Caki2 (cell line): ENCODE measurements at places on chromosomes 4 and X. TPM values are rescaled to one million over a fixed set of nuclear protein-coding genes. Genes with fewer than 3 reads are reported as not detected.
A peak's percentile ranks its signal among the peaks of the same experiment; 100 is the strongest.

DNA sequence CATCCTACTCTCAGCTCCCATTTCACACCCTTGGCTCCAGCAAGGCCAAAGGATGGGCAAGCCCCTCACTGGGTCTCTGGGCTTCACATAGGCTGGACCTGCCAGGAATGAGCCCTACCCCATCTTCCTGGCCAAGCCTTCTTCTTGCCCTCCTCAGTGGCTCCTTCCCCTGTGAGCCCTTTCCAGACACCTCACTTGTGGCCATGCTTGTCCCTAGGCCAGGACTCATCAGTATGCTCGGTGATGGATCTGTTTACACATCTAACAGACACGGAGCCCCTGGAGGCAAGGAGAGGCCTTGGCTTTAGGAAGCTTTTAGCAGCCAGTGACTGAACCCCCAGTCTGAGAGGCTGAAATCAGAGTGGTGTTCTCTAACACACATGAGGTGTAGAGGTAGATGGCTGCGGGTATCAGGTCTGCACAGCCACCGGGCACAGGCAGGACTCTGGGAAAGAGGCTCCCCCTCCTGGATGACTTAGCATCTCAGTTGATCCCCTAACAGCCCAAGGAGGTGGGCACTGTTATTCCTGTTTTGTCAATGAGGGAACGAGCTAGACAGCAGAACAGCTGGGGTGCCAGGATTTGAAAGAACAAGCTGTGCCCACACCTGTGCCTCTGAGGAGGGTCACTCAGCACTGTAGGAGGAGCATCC lies 44.8 kb downstream of the PPP2R2C start:
- DNase-seq = no peak

GRCh38 chrX:39756086-39756883 lies 341.5 kb downstream of the BCOR start:
- DNase-seq = no peak

- no peak for DNase-seq
These were observed 64.8 kb downstream of the QDPR start for GRCh38 chr4:17447056-17447455.

DNA sequence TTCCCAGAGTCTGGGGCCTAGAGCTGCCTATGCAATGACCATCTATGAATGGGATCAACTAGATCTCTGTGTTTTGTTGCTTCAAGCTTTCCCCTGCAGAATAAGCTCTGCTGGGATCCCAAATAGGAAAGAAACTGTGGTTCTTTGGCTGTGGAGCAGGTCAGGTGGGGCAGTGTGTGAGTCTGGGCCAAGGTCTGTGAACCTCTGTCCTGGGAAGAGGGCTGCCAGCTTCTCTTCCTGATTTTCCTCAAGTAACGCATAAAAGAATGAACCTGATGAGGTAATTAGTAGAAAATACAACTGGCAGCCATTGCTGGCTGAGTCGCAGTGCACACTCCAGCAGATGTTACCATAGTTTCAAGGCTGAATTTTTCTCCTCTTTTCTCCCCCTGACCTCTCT lies 4.6 kb upstream of the PIN4 start:
- no peak for DNase-seq

DNA sequence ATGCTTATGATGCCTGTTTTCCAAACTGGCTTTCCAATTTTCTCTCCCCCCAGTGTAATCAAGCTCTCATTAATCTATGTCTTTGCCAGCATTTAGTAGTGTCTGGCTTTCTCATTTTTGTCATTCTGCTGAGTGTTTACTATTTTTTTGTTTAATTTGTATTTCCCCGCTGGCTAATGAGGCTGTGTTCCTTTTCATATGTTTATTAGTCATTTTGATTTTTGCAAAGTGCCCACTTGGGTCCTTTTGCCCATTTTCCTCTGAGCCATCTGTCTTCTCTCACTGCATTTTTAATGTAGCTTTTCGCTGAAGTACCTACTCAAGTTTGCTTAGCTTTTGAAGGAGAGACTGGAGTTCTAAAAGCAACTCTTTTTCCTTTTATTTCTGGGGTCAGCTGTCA lies 14.7 kb downstream of the DCK start:
- no peak for DNase-seq

GRCh38 chr4:24423670-24424069 lies 160.7 kb downstream of the DHX15 start:
- no peak for DNase-seq

DNA sequence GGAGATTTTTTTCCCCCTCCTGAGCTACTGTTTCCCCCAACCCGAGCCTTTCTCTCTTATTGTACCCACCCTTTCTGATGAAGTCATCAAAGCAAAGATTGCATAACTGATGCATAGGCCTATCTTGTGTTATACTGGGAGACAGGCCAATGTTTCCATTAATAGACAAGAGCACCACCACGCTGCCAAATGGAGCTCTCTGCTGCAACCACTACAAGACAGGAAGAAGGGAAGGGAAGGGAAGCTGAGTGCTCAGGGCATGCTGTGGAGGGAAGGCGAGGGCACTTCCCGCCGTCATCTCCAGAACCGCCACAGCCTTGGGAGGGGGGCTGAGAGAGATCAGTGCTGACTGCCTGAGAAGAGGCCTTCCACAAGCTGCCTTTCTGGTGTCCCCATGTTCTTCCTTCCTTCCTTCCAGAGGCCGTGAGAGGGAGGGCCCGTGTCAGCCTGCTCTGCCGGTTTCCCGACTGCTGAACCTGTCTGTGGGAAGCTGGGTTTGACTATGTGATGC lies 75.0 kb downstream of the MGST2 start:
- peak; percentile 37 for DNase-seq

DNA sequence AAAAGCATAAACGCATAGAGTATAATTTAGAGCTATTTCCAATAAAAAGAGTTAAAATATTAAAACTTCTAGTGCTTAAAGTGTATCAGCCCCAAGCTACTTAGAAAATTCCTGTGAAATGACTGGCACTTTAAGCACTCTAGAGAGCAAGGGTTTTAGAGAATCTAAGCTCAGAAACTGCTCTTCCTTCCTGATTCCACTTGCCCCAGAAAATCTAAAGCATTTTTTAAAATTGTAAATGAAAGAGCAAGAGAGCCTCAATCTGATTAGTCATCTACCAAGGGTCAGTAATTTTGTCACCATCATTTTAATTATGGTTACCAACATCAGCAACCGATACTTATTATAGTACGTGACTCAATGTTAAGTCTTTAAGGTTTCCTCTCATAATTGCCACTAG lies 25.0 kb downstream of the CTPS2 start:
- DNase-seq = peak; percentile 69

DNA sequence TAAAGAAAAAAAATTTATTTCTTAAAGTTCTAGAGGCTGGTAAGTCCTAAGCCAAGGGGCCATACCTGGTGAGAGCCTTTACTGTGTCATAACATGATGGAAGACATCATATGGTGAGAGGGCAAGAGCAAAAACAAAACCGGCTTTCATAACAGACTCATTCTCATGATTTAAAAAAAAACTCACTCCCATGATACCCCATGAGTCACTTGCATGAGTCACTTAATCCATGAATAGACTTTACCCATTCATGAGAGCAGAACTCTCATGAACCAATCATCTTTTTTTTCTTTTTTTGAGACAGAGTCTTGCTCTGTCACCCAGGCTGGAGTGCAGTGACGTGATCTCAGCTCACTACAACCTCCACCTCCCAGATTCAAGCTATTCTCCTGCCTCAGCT lies 369.7 kb upstream of the DIAPH2 start:
- peak; percentile 71 for DNase-seq

DNA sequence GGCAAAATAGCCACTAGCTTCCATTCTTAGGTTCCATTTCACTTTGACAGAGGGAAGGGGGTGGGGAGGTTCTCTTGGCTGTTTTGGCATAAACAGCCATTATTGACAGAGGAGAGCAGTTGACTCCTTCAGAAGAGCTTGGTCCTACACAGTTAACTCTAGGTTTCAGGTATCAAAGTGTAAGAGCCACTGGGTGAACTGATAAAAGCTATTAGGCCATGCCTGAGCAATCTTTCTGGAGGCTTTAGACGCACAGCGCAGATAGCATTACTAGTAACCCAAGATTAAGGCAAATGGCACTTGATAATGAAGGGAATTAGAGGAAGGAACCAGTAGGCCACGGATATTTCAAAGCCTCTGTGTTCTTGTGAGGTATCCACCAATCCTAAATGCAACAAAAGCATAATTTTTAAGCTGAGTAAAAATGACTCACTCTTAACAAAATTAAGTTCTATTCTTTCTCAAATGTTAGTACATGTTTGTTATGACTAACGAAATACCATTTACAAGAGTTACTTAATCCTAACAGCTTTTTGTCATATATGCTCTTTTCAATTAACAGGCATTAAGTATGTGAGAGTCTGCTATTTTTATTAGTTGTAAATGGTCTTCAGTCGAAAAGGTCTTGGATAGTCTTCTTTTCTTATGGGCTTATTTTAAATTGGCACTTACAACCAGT lies 53.6 kb downstream of the SLC7A11 start:
- DNase-seq = no peak

- DNase-seq = no peak
These were observed at the start of gene NPFFR2 for GRCh38 chr4:72031868-72032608. NPFFR2 (plus strand) TSS chr4:72032000; CDS start chr4:72128592, 96,592 bp downstream.

DNA sequence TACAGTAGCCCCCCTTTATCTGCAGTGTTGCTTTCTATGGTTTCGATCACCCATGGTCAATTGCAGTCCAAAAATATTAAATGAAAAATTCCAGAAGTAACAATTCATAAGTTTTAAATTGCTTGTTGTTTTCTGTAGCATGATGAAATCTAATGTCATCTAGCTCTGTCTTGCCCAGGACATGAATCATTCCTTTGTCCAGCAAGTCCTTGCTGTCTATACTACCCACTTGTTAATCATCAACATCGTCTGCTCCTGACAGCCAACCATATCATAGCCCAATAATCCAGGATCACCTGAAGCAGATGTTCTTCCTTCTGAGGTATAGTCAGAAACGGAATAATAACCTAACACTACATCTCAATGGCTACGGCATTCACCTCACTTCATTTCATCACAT lies 79.8 kb downstream of the ADAMTS3 start:
- DNase-seq = peak; percentile 30

DNA sequence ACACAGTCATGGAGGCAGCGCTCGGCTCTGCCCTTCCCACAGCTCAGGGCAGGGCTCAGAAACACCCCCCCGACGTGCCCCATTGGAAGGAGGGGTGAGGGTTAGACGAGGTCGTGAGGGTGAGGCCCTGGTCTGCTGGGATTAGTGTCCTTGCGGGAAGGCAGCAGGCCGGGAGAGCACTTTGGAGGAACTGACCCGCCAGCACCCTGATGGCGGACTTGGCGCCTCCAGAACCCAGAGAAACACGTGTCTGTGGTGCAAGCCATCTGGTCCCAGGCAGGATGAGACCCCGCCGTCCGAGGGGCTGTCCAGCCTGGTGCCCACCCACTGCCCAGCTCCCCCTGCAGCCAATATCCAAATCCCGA lies 26.3 kb downstream of the TACC3 start:
- no peak for DNase-seq

DNA sequence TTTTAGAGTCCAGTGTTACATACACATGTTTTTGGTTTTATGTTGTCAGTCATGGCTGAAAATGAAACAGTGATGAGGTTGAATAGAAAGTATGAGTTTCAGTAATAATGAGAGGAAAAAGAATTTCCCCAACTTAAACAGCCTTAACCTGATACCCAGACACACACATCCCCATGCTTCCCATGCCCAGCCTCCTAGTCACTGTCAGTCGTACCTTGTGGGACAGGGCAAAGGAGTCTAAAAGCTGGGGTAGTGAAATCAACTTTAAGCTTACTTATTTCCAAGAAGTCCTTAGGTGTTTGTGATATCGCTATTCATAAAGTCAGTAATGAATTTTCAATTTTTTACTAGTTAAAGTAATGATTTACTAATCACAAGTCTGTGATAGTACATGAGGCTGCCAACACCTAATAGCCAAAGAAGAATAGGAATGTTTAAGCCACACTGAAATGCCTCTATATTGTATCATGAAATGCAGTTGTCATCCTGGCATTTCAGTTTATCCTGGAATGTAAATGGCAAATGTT lies 24.3 kb upstream of the GPR34 start:
- DNase-seq = no peak

- DNase-seq = peak; percentile 40
These were observed 54.4 kb upstream of the USP26 start for GRCh38 chrX:133151336-133151735.

DNA sequence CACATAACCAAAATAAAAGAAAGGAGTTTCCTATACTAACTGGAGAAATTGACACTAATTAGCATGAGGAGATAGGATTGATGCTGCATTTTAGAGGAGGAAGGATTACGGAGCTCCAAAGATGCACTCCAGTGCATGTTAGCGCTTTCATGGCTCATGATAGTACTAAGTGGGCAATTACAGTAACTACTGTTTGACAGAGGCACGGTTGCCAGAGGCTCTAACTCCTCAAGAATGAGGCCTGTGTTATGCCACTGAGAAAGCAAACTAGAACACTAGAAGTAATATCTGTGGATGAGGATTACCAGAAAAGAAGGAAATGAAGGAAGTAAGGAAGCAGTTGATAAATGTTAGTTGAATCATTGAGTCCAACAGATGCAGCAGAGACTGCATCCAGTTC lies 19.6 kb upstream of the PDGFC start:
- DNase-seq = no peak

HTR2C gene
- total RNA-seq = not detected in 2 replicates

EIF4E gene
- 110 and 134 TPM in 2 replicates for total RNA-seq

CT47A1 gene
- total RNA-seq = not detected in 2 replicates
